ENCODE measurements at places on chromosomes 16 and 17.

DNA sequence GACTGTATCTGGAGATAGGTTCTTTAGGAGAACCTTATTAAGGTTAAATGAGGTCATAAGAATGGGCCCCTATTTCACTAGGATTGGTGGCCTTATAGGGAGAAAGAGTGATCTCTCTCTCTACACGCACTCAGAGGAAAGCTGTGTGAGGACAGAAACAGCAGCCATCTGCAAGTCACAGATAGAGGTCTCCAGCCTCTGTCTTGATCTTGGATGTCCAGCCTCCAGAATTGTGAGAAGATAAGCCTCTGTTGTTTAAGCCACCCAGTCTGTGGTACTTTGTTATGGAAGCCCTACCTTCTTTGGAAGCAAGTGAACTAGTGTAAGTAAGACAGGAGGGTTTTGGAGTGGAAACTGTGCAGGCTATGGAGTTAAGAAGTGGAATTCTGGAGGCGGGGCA is 93.2 kb downstream of the ELAC2 start:
- no peak for DNase-seq

DNA sequence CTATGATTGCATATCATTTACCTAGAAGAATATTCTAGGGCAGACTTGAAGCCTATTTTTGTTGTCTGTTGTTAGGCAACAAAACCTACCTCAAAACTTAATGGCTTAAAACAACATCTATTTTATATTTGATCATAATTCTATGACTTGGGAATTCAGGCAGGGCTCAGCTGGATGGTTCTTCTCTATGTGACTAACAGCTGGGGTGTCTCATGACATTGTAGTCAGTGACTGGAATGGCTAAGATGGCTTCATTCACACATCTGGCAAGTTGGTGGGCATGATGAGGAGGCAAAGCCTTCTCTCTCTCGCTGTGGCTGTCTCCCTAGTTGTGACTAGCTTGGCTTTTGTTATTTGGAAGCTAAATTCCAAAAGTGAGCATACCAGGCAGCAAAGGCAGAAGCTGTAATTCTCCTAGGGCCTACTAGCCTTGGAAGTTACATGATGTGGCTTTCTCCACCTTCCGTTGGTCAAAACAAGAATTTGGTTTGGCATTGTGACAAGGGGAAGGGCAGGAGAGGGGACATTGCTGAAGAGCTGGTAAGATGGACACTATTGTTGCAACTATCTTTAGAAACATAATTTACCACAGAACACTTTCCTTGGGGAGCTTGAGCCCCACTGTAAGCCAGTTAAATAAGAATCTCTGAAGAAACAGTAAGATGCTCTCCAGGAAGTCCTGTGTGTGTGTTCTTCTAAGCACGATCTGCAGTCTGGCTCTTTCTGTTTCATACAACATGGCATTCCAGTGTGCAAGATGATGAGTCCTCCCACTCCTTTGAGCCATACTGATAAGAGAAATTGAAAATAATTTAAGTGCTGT is 39.4 kb downstream of the ZNRF1 start:
- DNase-seq, result no peak

GRCh38 chr17:28907709-28908475 is 5.0 kb upstream of the DHRS13 start:
- no peak for DNase-seq

DNA sequence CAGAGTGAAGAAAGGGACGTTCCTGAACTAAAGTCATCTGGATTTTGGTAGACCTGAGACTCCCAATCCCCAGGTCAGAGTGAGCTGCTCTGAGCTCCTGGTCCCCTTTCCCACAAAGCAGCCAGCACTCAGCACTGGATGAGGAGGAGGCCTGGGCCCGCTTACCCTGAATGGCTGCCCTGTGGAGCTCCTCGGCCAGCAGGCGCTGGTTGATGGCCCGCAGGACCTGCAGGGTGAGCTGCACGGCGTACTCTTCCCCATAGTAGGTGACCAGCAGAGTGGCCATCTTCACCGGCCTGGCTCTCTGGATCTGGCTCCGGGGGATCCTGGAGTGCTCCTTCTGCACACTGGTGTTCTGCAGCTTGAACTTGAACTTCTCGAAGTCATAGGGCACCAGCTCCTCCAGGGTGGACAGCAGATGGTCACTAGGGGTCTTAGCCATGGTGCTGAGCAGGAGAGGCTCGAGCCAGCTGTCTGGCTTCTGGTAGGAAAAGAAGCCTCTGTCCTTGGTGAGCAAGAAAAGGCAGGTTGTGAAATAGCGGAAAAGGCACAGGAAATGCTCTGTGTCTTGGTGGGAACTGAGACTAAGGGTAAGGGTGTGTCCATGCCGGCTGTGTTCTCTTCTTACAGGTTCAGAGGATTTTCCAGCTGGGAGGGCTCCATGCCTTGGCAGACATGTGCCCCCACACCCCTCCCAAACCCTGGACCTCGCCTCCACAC is at the start of gene MEFV:
Gene MEFV, minus strand, starts transcription at position 488 of the 720 bp plus-strand sequence. Its CDS starts 46 bp downstream, at position 442.
- DNase-seq, result no peak

DNA sequence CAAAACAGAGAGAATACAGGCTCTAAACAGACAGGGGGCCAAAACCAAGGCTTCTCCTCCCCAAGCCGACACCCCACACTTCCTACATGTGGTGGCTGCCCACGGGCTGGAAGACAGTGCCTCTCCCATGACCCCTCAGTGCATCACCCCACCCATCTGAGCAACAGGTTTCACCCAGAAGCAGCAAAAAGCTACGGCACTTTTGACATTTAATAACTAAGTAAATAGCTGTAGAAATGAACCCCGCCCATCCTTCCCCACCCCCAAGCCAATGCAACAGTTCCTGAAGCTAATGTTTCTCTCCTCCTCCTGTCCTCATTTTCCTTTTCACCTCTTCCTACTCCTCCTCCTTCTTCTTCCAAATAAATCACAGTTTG is 9.9 kb upstream of the SOX9 start:
- no peak for DNase-seq

- no peak for DNase-seq
These were observed 147.9 kb downstream of the CYLD start for GRCh38 chr16:50889746-50890145.

- DNase-seq, result peak; percentile 41
These were observed 271.5 kb upstream of the C16orf82 start for GRCh38 chr16:26795184-26795583.

DNA sequence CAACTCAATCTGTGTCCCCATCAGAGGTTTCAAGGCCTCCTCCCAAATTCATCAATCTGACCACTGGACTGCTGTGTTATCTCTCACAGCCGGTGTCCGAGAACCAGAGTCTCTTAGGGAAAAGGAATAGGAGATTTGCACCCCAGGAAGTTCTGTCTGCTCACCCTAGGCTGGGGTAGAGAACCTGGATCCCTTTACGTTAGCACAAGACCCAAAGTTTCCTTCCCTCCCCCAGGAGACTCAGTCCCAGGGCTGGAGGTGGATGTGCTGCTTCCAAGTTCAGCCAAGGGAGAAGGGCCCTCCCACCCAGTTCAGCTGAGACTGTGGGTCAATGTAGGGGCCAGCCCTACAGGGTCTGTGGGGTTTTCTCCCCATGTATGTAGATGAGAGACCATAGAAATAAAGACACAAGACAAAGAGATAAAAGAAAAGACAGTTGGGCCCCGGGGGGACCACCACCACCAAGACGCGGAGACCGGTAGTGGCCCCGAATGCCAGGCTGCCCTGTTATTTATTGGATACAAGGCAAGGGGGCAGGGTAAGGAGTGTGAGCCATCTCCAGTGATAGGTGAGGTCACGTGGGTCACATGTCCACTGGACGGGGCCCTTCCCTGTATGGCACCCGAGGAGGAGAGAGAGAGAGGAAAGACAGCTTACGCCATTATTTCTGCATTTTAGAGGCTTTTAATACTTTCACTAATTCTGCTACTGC is 22.7 kb upstream of the OR1F1 start:
- DNase-seq, result no peak

DNA sequence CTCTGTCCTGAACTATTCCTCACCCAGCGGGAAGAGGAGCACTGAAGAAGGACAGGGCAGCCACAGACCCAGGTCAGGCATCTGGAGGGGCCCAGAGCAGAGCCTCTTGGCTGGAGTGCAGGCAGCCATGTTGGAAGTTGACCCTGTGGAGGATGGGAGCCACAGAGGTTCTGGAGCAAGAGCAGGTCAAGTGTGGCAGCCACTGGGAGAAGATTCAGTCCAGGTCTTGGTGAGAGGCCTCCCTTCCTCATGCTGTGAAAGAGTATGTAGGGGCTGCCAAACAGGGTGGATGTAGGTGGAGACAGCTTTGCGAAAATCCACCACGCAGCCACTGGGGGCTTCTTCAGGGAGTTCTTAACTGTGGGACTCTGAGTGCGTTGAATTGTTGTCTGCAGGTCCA is 590 bp upstream of the CD79B start:
- no peak for DNase-seq

DNA sequence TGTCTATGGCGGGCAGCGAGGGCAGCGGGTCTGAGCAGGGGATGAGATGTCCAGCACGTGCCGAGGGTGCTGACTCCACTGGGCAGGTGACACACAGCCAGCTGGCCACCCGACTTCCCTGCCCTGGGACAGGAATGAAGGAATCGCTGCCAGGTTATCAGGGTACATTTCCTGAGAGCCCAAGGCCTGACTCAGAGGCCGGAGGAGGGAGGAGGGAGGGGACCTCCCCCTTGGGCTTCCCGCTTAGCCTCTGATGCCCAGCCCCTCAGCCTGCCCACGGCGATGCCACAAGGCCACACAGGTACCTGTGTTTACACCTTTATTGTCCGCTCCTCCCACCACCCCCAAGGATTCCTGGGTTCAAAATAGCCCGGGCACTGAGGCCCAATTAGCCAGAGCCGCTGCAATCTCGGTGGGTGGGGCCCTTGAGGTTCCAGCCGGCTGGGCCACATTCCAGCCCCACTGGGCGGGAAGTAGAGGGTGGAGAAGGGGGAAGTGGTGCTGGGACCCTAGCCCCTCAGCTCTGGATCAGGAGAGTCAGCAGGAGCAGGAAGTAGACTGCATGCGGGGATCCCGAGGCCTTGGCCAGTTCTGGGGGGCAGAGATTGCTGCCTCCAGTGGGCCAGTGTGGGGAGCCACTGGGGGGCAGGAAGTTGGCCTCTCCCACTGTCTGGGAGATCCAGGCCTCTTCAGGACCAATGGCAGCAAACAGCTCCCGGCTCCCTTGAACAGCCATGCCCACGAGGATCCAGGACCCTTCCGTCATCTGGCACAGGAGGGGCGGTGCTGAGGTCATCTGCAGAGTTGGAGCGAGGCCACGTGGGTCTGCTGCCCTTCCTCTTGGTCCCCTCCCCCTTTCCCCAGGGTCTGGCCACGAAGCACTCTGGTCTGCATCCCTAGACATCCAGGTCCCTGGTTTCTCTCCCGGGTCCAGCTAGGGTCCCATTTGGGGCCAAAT is 3.4 kb upstream of the PRSS8 start:
- no peak for DNase-seq

DNA sequence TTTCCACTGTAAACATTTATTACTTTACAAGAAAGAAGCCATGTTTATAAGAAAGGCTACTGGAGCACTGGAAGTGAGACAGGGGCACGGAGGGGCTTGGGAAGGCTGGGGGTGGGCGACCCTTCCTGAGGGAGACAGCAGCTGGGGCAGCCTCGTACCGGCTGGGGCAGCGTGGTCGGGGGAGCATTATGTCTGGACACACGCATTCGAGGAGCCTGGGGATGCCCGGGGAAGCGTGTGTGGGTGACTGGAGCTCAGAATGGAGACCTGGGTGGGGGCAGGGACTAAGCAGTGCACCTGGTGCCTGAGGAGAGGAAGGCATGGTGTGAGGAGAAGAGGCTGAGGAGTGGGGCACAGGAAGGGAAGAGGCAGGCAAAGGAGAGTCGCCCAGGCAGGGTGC is 64.5 kb downstream of the SRCIN1 start:
- DNase-seq, result no peak

DNA sequence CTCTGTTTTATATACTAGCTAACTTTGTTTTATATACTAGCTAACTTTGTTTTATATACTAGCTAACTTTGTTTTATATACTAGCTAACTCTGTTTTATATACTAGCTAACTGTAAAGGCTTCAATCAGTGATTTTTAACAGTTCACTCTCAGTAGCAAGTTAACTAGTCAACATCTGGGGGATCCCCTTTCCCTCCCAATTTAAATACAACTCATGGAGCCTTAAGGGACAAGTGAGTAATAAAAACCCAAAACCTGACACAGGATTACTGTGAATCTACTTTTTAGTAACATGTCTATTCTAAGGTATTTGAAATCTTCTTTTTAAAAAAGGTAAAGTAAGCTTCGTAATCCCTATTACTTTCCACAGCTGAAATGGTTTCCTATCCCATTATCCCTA is 32.2 kb downstream of the FAM222B start:
- peak; percentile 72 for DNase-seq

Data from activated CD4-positive, alpha-beta T cell treated with anti-CD3 and anti-CD28 coated beads, Interleukin-2, amount 50 U/mL, for 16 hours (primary cell).